ENCODE measurements at places on chromosomes 7 and 10.

DNA sequence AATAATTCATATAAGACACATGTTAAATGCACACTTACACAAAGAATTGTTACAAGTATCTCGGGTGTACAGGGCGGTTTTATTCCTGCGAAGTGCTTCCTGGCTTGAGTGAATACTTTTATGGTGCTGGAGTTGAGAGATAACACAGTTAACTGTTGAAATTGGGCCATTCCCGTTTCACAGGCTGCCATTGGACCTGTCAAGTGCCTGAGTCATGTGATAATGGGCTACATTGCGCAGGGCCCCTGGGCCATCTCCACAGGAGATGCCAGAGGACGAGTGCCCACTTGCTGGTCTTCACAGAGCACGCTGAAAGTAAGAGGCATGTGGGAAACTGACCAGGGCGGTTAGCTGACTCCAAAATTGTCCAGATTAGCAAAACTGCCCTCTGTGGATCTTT, 4.8 kb downstream of the FBH1 start:
- no peak for DNase-seq

DNA sequence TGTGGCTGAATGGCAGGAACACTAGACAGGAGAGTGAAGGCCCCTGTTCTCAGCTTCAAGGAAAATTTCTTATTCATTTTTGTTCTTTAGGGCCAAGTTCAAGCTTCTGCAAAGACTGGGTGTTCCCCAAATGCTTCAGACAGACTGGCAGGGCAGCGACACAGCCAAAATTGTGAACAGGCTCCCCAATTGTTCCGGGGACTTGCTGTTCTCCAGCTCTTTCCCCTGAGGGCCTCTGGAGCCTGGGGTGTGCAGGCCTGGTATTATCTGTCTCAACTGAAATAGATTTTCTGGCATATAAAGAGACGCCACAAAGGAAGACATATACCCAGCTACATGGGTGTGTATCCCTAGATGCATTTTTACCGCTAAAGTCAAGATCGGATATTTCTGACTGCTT, 30.3 kb upstream of the PLCE1 start:
- DNase-seq, result no peak

GRCh38 chr10:11046776-11047160, 29.1 kb downstream of the CELF2 start:
- no peak for DNase-seq

- DNase-seq, result no peak
Measured at GRCh38 chr7:157794746-157795065, 457.9 kb downstream of the DNAJB6 start.

GRCh38 chr7:126426652-126427051, 826.1 kb downstream of the GRM8 start:
- DNase-seq, result no peak

GRCh38 chr10:99976886-99977665, 32.7 kb downstream of the DNMBP start:
- no peak for DNase-seq

GRCh38 chr10:55351431-55351830, 550.4 kb upstream of the PCDH15 start:
- DNase-seq, result no peak

GRCh38 chr10:30415593-30415992, 18.4 kb upstream of the MAP3K8 start:
- DNase-seq, result no peak

DNA sequence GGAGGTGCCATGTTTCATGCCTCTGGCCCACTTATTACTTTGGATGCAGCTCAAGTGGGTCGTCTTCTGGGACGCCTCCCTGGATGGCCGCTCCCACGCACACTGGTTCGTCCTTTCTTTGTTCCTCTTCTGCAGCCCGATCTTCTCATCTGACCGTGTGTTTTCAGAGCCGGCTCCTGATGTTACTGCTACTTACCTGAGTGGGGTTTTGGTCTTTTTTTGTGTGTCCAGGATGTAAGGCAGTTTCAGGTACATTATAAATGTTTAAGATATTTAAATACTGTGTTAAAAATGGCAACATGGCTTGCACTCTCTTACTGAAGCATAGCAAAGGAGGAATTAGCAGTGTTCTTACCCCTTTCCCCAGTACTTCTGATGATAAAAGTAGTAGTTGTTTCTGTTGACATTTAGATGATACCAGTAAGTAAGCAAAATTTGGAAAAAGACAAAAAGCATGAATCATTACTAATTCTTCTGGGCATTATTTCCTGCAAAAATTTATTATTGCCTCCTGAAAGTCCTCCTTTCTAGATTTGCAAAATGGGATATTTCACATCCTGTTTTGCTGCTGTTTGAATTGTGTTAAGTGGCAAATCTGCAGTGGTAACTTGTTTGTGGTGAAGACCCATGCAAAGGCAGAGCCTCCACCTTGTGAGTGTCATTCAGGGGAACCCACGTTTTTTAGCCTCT, 59.4 kb downstream of the SHH start:
- no peak for DNase-seq

GRCh38 chr10:7192061-7192460, 218.8 kb downstream of the SFMBT2 start:
- DNase-seq, result no peak

GRCh38 chr7:66256281-66256680, 51.1 kb downstream of the TPST1 start:
- no peak for DNase-seq

- DNase-seq, result no peak
Measured at GRCh38 chr10:110973400-110973799, 54.0 kb downstream of the SHOC2 start.

DNA sequence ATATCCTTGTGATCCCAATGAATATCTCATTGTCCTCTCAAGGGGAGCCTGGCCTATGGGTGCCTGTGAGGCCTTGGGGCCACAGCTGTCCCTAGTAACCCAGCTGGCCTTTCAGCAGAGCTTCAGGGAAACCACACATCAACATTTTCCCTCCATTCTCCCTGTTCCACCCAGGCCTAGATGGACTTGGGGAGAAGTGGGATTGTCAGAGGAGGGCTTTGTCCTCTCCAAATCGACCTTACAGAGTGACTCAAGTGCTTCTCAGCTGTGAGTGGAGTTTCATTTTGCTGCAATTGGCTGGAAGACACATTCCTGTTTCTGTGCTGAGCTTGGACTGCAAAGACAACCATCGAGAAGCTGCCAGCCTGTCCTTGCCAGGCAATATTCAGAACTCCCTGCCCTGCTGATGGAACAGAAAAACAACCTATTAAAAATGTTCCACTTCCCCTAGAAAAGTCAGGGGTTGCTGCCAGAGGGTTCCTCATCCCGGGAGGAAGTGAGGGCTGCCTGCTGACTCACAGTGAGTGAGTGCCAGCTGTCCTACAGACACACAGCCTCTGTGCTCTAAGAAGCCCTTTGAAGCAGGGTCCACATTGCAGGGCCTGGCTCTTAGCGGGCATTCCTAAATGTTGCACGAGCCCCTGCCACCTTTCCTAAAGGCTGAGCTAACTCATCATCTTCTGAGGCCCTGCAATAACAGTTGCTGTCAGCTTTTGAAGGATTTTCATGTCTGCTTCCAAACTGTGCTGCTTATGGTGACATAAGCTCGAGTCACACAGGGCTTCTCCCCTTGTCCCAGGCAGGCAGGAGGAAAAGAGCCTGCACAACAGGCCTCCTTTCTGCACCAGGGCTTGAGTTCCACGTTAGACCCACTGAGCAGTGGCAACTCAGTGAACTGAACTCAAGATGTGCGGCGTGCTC, 20.5 kb downstream of the STRA8 start:
- no peak for DNase-seq
